T-cell (primary cell): ENCODE measurements at places on chromosomes 11 and 22. TPM values are rescaled to one million over a fixed set of nuclear protein-coding genes. Genes with fewer than 3 reads are reported as not detected.

The APOA5 gene
- 0.85 TPM for total RNA-seq

The TMPRSS4 gene
- total RNA-seq: not detected

The LSP1 gene
- total RNA-seq: 375 TPM

The CSF2RB gene
- 6.0 TPM for total RNA-seq

The DEPDC7 gene
- 2.1 TPM for total RNA-seq

The FIBP gene
- total RNA-seq: 30.2 TPM

The OR4A15 gene
- total RNA-seq: not detected

The TREH gene
- not detected for total RNA-seq
